ENCODE measurements at places on chromosomes 1 and 21.

DNA sequence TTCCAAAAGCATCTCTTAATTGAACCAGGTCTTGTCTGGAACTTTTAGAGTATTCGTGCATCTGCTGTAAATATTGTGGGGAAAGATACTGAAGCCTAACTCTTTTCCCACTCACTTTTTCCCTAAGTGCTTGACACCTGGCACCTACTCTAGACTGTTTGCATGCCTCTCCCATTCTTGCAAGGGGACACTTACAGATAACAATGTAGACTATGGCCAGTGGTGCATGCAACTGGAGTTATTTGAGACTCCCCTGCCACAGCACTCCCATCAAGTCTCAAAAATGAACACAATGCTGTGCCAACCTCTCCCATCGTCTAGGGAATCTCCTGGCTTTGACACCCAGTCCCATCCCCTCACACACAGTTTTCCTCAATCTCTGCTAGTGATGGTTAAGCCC is 118.6 kb upstream of the ATP1B1 start:
- no peak for DNase-seq

- DNase-seq, result no peak
Observed at GRCh38 chr1:65141394-65141793, 6.6 kb upstream of the AK4 start.

- DNase-seq, result no peak
Observed at GRCh38 chr21:45867671-45868081, 113.9 kb upstream of the COL6A1 start.

DNA sequence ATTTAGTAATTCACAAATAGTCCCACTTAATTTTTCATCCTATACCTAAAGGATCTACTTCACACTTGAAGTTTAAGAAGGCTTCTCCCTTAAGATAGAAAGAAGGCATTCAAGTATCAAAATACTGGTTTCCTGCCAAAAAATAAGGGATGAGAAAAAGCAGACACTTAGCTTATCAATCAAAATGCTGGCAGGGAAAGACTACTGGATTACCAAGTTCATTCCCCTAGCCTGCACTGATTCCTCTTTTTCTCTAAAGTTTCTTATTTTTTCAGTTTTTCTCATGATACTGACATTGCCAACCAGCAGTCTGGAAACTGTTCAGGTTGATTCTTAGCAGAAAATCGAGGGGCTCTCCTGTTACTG is 204.6 kb downstream of the GABPA start:
- no peak for DNase-seq

- DNase-seq, result no peak
Observed at GRCh38 chr1:60703155-60703554, 379.2 kb upstream of the NFIA start.

- DNase-seq, result no peak
Observed at GRCh38 chr1:61056573-61057439, 25.6 kb upstream of the NFIA start.

All from stimulated activated CD8-positive, alpha-beta memory T cell treated with anti-CD3 and anti-CD28 coated beads, Interleukin-7, amount 100 ng/mL, for 1 hour (primary cell).